ENCODE measurements at places on chromosomes 2 and 18.
A peak's percentile ranks its signal among the peaks of the same experiment; 100 is the strongest.

DNA sequence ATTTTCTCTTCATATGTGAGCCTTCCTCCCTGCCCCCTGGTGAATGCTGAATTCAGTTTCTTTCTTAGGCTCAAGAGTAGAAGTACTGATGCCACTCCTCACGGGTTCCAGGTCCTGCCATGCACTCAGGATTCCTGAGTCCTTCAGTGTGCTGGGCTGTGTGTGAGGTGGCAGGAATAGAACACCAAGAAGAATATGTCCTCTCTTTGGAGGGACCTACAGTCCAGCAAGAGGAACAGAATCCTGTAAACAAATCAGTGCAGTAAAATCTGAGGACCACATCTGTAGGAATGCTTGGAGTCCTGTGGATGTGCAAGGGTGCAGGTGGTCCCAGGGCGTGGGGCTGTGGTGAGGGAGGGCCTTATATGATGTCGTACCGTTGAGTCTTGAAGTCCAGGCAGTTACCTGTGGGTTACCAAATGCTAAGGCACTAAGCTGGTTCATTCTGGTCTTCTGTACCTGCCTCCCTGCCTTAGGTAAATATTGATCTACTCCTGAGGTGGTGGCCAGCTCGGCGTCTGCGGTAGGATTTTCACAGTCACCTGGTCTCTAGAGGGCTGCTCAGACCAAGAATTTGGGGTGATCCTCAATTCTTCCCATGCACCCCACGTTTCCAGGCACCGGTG lies 5.5 kb downstream of the ASAP2 start:
- peak; percentile 29 for DNase-seq

DNA sequence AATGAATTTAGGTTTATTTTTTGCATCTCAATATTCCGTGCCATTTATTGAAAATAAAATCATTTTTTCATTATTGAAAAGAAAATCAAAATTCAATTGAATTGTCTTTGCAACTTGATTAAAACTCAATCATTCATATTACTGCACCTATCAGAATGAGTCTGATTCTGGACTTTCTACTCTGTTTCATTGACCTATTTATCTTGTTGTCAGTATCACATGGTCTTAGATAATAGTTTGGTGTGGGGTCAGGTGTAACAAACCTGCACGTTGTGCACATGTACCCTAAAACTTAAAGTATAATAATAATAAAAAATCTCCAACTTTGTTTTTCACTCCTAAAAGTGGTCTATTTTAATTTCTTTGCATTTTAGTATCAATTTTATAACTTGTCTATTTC lies 422.9 kb downstream of the RAD51AP2 start:
- DNase-seq: no peak

DNA sequence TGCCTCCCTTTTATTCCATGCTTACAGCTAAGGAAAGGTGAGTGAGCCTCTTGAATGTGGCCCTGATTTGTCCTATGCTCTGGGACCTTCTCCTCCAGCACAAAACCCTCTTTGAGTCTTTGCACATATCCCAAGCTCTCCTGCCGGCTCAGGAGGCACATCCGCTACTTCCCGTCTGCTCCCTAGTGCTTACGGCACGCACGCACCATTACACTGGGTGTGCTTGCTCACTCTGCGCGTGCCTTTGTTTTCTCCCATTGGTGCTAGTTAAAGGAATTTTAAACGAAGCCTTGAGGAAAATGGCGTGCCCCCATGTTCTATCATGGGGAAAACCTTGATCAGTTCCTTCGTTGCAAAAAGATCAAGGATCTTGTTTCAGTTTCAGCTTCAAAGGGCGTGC lies 7.9 kb upstream of the DGKD start:
- DNase-seq: no peak

DNA sequence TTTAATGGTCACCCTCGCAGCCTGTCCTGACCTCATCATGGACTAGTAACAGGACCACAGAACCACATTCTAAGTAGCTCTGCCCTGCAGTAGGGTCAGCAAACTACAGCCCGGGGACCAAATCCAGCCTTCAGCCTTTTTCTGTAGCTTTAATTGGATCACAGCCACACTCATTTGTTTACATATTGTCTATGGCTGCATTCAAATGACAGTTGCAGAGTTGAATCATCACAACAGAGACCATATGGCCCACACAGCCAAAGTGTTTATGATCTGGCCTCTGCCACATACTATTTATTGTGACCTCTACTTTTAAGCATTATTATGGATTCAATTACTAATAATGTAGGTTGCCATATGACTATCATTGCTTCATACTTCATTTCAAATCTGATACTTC lies 47.7 kb downstream of the MAP3K19 start:
- DNase-seq: peak; percentile 2

DNA sequence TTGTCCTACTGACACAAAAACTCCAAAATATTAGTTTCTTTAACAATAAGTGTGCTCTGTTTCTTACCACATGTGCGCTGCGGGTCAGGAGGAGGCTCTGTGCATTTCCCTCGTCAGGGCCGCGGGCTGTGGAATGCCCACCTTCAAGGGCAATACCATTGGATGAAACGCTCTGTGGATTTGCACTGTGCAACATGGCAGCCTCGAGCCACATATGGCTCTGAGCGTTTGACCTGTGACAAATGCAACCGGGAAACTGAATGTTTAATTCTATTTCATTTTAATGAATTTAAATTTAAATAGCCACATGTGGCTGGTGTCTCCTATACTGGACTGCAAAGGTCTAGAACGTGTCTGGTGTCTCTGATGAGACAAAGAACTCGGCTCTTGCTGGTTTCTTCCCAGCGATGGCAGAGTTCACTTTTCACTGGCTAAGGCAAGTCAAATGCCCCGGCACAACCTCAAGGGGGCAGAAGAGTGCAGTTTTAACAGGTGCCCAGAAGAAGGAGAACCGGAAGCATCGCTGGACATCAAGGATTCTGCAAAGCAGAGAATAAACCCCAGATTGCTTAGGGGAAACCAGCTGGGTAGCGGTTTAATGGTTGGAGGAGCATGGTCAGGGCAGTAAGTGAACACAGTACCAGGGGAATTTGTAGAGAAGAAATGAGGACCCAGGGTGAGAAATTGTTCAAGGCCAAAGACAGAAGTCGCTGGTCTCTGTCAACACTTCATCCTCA lies 37.0 kb upstream of the TMEM18 start:
- DNase-seq: peak; percentile 81

DNA sequence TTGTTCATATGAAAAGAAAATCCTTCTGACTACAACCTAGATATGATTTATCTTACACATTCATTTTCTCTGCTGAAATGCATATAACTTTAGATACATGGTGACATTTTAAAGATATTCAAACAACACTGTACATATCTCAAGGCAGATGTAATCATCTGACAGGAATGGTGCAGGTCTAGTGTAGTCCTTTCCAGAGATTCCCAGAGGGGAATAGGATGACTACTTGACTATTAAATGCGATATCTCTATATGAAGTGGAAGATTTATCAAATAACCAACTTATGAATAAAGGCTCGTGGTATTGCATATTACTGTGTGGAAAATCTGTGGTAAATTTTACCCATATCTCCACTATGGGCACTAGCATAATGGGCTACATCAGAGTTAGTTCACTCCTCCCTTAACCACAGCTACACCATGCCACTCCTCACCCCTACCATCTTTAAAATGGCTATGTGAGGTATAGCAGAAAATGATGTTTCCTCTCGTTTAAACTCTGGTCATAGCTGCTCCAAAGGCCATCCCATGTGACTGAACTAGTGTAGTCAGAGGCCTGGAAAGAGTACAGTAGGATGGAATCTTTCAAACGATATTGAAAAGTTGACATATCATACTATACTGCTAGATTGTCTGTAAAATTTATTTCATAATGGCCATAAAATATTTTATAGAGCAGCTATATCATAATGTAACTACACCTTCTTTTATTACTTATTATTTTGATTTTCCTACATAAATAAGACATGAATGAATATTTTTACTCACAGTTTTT lies 9.1 kb upstream of the ITPRID2 start:
- DNase-seq: no peak

GRCh38 chr2:224563537-224563936 lies 21.6 kb downstream of the CUL3 start:
- DNase-seq: no peak

DNA sequence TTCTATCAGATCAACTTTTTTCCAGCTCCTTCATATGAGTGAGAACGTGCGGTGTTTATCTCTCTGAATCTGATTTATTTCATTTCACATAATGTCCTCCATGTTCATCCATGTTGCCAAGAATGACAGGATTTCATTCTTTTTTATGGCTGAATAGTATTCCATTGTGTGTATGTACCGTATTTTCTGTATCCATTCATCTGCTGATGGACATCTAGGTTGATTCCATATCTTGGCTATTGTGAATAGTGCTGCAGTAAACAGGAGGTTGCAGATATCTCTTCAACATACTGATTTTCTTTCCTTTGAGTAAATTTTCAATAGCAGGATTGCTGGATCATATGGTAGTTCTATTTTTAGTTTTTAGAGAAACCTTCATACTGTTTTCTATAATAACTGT lies 388.5 kb downstream of the DCDC2C start:
- no peak for DNase-seq

GRCh38 chr2:147297820-147298219 lies 547.0 kb upstream of the ACVR2A start:
- DNase-seq: no peak

GRCh38 chr2:237059155-237059875 lies 26.4 kb upstream of the COPS8 start:
- no peak for DNase-seq

DNA sequence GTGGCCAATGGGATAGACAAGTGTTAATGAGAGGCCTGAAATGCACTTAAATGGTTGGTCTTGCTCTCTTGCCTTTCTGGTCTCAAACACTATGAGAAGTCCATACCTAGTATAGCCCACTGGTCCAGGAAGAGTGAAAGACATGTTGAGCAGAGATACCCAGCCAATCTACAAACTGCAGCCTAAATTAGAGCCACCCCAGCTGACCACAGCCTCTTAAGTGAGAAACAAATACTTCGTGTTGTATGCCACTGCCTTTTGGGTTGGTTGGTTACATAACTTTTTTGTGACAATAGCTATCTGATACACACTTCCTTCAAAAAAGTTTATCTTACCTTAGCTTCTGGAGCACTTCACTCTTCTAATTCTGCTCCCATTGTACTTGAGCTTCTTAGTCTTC lies 8.8 kb upstream of the EXOC6B start:
- DNase-seq: no peak

DNA sequence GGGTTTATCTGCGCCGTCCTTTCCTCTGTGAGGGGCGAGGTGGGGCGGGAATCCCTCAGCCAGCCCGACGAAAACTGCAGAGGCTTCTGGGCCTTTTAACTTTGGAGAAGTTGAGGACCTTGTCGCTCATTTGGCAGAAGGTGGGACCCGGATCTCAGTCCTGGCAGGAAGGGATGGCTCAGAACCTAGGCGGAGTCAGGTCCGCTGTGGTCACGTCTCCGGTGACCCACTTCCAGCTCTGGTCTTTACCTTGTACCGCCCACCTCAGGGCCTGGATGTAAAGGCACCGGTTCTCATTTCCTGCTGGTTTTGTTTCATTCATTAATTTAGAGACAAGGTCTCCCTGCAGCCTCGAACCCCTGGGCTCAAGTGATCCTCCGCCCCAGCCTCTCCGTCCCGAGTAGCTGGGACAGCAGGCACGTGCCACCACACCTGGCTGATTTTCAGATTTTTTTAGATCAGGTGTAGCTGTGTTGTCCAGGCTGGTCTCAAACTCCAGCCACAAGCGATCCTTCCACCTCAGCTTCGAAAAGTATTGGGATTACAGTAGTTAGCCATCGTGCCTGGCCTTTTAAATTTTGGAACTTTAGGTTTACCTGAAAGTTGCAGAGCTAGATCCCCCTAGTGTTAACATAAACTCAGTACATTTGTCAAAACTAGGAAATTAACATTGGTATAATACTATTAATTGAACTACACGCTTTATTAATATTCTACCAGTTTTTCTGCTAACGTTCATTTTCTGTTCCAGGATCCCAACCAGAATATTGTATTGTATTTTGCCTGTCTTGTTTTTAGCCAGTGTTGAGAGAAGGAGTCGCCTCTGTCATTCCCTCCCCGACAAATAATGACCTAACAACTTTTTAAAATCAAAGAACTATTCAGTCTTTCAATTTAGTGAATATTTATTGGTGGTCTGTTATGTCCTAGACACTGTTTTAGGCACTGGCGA lies 852 bp downstream of the POLI start:
- DNase-seq: peak; percentile 78

DNA sequence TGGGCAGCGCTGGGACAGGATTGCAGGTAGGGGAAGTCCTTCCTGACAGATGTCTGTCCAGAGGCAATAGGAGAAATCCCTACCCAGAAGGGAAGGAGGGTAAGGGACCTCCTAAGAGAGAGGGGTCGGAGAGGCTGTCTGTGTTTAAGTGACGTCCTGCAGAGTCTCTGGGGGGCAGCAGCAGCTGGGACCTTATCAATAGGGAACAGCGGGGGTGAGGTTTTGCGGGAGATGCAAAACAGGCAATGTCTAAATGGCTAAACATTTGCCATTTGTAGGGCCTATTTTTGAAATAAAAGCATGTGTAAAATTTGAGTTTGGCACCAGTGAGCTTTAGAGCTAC lies 108.7 kb upstream of the HS6ST1 start:
- no peak for DNase-seq

DNA sequence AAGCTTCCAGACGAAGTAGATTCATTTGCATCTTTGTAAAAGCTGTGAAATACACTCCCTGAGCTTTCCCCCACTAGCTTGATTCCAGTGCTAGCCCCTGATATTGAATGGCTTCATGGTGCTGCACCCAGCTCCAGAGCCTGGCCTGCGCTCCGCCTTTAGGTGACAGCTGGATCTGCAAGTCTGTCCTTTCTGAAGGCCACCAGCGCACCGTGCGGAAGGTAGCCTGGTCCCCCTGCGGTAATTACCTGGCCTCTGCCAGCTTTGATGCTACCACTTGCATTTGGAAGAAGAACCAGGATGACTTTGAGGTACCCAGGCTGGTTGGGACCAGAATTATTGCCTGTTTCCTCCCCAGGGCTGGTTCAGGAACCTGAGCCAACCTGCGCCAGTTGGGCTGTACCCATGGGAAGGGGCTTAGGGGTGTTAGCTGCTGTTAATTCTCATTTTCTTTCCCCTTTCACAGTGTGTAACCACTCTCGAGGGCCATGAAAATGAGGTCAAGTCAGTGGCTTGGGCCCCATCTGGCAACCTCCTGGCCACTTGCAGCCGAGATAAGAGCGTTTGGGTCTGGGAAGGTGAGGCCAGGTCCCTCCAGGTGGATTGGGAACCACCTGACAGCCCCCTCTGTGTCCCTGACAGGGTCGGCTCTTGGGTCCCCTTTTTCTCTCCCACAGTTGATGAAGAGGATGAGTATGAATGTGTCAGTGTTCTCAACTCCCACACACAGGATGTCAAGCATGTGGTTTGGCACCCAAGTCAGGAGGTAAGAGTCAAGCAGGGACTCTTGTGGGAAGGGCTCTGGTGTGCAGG lies 1.3 kb downstream of the CIAO1 start:
- DNase-seq: peak; percentile 54
